ENCODE measurements at places on chromosomes 13 and 19.
A peak's percentile ranks its signal among the peaks of the same experiment; 100 is the strongest.

DNA sequence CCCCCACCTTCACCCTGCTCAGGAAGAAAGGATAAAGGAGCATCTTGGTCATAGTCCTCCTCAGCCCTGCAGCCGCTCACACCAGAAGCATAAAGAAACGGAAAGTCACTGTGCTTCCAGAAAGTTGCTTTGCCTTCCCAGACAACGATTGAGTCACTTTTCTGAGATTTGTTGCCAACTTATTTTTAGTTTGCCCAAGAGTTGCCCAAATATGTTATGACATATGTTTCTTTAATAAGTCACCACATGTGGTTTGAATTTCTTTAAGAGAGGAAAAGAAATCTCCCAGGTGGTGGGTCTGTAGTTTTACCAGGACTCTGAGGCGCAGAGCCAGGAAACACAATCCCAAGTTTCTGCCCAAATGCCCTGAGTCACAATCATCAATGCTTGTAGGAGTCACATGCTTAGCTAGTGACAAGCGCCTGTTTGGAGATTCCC is 63.4 kb upstream of the LRCH1 start:
- no peak for DNase-seq

DNA sequence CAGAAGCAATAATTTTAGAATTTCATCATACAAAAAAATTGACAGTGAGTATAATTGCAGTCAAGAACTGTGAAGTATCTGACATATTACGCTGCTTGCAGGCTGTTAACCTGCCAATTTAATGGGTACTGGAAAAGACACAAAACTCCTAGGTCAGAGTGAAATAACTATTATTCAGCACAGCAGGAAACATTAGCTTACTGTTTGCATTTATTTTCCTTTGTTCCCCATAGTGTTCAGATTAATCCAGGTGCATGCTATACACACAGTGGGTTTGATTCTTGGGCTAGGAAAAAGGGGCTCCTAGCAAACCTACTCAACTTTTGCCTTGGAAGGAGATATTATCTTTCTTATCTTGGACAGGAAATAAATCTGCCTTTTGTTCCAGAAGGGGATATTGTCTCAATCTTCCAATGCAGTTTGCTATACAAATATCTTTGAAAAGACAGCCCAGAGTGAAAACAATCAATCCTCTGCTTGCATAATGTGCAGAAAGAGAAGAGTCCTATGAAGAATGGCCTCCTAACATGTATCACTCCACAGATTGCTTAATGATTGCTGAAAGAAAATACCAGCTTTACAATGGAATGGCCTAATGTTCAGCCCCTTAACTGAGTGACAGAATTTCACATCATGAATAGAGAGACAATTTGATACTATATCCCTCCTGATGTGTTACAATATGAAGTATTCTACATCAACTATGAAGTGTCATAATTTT is 443.4 kb downstream of the TBC1D4 start:
- DNase-seq = no peak

DNA sequence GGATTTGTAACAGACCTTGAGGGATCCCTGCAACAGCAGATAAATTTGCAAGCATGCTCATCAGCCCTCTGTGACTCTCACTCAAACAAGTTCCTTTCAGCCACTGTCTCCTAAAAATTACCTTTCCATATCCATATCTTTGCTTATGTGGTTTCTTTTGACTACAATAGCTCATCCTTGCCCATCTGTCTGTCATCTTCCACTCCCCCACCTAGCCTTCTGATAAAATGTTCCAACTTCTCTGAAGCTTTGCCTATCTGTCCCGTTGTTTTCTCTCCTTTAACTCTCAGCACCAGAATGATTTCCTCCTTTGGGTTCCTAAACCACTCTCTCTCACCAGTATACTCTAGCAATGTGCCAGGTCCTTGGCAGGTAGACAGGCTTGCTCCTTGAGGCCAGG is 194.5 kb downstream of the VWA8 start:
- DNase-seq = no peak

DNA sequence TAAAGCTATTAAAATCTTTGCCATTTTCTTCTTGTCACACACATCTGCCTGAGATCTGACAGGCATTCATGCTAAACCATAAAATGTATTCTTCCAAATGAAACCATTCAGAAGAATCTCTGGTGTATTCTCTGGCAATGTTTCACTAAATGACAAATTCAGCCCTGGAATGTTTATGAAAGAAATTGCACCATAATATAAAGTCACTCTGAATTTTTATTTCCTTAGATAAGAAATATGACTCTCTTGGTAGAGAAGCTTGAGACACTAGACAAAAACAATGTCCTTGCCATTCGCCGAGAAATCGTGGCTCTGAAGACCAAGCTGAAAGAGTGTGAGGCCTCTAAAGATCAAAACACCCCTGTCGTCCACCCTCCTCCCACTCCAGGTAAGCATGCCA is 14.3 kb downstream of the OLFM4 start:
- no peak for DNase-seq

GRCh38 chr13:84192125-84192524 is 309.9 kb upstream of the SLITRK1 start:
- no peak for DNase-seq

- no peak for DNase-seq
Observed at GRCh38 chr13:100650326-100650725, 24.3 kb downstream of the TMTC4 start.

DNA sequence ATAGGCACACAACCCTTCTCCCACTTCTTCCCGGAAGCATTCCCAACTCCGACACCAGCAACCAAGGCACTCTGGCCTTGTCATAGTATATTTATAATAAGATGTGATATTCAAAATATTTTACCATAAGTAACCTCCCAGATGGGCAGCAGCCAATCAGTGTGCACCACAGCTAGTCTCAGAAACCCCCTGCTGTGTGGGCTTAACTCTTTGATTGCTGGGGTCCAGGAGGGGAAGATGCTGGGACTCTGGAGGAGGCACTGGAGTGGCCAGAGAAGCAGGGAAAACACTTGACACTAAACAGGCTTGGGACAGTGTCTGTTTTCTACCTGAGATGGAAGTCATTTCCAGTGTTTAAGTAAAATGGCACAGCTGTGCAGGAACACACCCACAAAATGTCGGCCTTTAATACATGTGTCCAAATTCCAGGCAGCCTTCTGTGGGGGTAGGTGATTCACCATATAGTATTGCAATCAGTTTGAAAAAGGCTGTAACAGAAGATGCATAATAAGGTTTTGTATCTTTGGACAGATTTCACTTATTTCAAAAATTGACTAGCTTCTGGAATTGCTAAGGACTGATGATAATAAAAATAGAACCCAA is 100.7 kb downstream of the MBNL2 start:
- DNase-seq = no peak

DNA sequence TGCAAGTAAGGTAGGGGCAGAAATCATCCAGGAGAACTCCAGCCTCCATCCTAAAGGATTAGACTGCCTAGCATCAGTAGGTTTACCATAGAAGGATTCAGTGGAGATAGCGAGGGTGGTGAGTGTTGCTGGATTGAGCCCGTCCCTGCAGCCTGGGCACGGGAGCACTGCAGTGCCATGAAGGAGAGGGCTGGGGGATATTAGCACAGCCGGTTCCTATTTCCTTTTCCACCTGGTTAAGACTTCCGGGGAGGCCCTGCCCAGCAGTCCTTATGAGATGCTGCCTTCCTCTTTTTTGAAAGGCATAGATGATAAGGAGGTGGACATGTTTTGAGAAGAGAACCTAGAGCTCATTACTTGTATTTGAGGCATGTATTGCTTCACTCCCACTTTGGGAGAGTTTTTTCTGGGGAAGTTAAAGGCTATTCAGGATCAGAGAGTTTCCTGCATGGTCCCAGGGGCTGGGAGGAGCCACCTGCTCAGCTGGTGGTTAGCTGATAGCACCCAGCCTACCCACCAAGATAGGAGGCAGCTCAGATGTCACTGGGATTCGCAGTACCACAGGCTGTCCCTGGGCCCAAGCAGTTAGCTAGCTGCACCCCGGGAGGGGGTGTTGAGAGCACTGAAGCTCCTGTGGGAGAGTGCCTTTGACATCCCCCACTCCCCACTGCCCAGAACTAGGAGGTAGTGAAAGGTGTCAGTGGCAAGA is 17.2 kb downstream of the ACTN4 start:
- no peak for DNase-seq

GRCh38 chr19:40717880-40718773 is 1.2 kb downstream of the ITPKC start:
- peak; percentile 14 for DNase-seq

GRCh38 chr13:42148538-42148937 is 100.1 kb downstream of the DGKH start:
- no peak for DNase-seq

DNA sequence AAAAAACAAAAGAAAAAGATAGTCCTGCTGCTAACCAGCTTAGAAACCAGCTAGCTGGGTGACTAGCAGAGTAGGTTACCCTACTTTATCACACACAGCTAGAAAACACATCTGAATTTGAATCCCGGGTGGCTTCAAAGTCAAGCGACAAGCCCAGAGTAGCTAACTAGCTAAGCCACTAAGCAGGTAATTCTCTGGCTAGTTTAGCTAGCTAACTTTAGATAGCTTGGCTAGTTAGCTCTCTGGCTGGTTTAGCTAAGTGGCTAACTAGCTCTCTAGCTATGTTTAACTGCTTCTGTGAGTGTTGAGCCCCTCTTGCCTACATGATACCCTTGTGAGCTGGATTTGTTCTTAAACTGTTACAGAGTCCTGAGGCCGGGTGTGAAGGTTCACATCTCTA is 12.4 kb downstream of the MYH14 start:
- no peak for DNase-seq

- DNase-seq = no peak
Observed at GRCh38 chr19:12837225-12837624, 1.1 kb upstream of the MAST1 start.

DNA sequence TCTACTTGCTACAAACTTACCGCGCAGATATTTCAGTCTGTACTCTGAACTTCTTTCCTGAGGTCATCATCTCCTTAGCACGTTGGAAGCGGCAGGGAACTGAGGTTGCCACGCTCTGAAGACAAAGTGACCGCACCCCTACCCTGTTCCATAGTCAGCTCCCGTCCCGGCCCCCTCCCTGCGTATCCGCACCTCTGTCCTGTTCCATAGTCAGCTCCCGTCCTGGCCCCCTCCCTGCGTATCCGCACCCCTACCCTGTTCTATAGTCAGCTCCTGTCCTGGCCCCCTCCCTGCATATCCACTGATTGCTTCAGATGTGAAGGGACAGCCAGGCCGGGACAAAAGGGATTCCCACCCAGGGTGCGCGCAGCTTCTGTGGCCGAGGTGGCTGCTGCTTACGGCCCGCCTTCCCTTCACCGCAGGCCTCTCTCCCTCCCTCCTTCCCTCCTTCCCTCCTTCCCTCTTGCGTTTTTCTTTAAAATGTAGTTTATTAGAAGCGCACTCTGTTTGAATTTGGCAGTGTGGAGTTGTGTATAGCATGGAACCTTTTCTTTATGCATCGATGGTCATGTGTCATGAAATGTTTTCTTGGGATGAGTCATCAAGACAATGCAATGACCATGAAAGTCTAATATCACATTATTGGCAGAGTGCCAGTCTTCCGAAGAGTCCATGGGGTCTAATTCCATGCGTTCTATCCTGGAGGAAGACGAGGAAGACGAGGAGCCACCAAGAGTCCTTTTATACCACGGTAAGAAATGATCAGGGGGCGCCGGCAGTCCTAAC is 21.9 kb upstream of the NDUFS7 start:
- no peak for DNase-seq

DNA sequence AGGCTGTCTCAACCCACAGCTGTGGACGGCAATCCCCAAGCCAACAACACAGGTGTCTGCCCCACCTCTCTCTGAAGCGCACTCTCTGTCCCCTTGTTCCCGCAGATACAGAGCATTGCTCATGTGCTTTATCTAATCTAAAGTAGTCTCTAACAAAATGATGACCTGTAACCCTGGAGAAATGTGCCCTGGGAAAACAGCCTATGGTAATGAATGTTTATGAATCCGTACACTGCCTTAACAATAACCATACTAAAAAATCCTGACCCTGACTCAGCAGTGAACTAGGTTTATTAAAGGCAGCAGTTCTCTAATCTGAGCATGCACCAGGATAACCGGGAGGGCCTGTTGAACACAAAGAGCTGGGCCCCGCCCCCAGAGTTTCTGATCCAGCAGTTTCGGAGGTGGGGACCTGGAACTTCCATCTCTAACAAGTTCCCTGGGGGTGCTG is 50.7 kb upstream of the SLC15A1 start:
- no peak for DNase-seq

- DNase-seq = no peak
Observed at GRCh38 chr13:21583478-21583877, 20.5 kb downstream of the MICU2 start.

GRCh38 chr13:98406427-98406826 is 170.5 kb downstream of the STK24 start:
- no peak for DNase-seq

GRCh38 chr13:67769987-67770341 is 539.8 kb upstream of the PCDH9 start:
- no peak for DNase-seq

DNA sequence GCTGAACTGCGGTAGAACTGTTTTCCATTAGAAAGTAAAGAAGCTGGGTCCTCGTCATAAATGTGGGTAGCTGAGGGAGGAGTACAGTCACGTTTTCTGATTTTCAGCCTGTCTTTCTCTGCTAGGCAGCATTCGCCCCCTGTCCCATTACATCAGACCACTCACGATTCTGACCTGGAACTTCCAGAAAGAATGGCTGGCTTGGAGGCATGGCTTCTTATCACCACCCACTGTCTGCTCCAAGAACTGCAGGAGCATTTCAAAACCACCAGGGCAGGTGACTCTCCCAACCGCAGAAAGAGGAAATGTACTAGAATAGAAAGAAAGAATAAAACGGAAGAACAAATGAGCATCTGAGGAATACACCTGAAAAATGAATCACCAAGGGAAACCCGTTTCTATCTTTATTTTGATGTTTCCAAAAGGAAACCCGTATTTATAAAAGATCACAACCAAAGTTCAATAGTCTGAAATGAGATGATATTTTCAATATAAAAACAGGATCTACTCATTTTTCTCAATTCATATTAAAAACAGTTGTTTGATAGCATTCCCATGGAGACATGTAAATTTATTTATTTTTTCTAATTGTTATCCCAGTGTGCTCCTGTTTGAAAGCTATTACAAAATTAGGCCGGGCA is 22.1 kb upstream of the POMP start:
- DNase-seq = no peak

GRCh38 chr13:106445996-106446395 is 89.5 kb downstream of the EFNB2 start:
- no peak for DNase-seq

- no peak for DNase-seq
Observed at GRCh38 chr13:100044936-100045335, 44.0 kb upstream of the PCCA start.

- no peak for DNase-seq
Observed at GRCh38 chr19:56261145-56261544, 11.4 kb upstream of the EDDM13 start.

DNA sequence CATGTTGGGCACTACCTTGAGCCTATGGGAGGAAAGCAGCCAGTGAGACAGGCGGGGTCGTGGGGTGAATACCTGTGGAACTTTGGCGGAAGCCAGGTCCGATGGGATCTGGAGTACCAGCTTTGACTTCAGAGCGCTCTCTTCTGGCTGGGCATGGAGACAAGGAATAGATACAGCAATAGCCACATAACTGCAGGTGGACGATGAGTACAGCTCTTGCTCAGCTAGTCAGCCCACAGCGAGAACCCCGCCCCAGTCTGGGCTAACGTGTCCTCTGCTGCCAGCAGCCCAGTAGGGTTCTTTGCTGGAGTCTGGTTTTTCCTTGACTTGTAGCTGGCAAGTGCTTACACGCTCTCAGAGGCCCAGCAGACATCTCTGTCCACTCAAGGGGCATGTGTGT is 83.4 kb downstream of the SIPA1L3 start:
- DNase-seq = no peak
